ENCODE measurements at places on chromosomes 13 and 19.

DNA sequence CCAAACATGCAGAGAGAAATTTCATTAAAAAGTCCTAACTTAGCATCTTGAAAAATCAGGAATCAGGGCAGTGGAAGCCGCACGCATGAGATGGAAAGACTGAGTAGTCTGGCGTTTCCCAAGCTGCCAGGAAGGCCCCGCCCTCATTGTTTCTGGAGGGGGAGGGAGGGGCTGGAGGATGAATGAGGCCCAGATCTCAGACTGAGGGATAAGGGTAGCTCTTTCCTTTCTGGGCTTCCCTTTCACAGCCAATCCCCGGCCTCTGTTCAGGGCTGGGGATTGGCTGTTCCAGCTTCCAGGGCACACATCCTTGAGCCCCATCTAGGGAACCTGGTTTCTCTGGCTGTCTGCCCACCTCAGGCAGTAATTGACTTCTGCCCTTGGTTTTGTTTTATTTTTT lies 7.3 kb downstream of the C19orf53 start:
- DNase-seq: no peak

GRCh38 chr13:33251131-33251661 lies 34.4 kb downstream of the STARD13 start:
- DNase-seq: no peak

DNA sequence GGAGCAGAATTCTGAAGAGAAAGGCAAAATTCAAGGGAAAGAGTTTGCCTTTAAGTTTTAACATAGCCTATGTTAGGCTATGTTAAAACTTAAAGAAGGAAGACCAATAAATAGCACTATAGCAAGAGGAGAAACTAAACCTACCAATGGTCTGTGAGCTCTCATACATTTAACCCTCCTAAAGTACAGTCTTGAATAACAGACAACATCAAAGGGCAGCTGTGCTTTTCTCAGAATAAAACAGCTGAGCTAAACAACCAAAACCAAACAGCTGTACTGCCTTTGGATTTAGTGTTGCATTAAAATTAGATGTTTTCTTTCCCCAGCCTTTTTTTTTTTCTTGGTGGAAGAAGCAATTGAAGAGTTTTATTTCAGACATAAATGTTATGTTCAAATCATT lies 34.0 kb downstream of the KLF5 start:
- DNase-seq: no peak

- DNase-seq: no peak
Observed at GRCh38 chr13:23025864-23026608, 154.7 kb upstream of the SGCG start.

GRCh38 chr13:91805605-91806004 lies 407.2 kb downstream of the GPC5 start:
- DNase-seq: no peak
